ENCODE measurements at places on chromosomes 3 and 15. TPM values are rescaled to one million over a fixed set of nuclear protein-coding genes. Genes with fewer than 3 reads are reported as not detected.
A peak's percentile ranks its signal among the peaks of the same experiment; 100 is the strongest.

- DNase-seq = peak; percentile 88
Observed at GRCh38 chr15:63093486-63094205, 28.0 kb upstream of the LACTB start.

DNA sequence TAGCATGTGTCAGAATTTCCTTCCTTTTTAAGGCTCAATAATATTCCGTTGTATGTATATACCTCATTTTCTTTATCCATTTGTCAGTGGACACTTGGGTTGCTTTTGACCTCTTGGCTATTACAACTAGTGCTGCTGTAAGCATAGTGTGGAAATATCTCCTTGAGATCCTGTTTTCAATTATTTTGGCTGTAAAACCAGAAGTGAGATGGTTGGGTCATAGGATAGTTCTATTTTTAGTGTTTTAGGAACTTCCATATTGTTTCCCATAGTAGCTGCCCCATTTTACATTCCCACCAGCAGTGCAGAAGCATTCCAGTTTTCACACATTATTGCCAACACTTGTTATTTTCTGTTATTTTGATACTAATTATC lies 70.4 kb upstream of the C15orf39 start:
- no peak for DNase-seq

DNA sequence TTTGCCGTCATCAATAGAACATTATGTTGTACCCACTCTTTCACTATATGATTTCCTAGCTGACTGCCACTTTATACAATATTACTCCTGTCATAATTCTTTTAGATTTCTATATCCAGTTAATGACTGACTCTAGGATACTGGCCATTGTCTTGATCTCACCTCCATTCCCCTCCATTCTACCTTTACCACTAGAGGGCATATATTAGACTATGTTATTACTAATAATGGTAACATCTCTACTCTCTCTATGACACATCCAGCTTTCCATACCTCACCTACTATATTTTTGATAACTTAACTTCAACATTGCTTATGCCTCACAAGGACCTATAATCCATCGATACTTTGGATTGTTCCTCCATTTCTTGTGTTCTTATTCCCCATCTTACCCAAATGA lies 31.4 kb upstream of the POU1F1 start:
- no peak for DNase-seq

DNA sequence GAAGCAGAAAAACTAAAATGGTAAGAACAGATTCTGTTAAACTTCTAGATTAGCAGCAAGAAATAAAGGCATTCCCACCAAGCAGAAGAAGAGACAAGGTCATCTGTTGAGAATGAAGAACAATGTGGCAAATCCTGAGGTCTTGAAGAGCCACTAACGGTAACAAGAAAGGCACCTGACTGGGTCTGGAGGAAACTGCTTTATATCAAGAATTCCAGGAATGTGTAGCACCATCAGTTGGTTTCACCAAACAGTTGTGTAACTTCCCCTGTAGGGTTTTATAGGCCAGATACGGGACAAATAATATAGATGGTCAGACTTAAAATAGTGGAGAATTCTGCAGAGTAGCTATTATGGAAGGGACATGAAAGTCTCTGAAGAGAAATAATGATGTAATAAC lies 57.3 kb downstream of the ACAP2 start:
- no peak for DNase-seq

GRCh38 chr15:67755264-67755663 lies 70.0 kb upstream of the SKOR1 start:
- no peak for DNase-seq

DNA sequence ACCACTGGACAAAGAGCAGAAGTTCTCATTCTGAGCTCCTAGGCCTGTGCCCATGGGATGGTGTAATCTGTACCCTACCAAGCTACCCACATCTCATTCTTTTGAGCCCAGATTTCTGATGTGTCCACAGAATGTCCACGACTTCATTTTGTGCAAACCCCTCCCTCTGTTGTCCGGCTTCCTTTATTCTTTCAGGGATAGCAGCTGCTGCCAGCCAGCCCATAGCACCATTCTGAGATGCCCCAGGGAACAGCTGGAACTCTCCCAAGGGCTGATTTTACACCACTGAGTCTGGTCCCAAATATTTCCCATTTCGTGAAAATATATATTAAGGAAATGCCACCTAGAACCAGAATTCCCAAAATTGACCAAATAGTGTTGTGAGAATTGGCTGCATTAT lies 236.6 kb downstream of the SATB1 start:
- DNase-seq = no peak

- DNase-seq = no peak
Observed at GRCh38 chr15:71627188-71627587, 183.2 kb upstream of the NR2E3 start.

DNA sequence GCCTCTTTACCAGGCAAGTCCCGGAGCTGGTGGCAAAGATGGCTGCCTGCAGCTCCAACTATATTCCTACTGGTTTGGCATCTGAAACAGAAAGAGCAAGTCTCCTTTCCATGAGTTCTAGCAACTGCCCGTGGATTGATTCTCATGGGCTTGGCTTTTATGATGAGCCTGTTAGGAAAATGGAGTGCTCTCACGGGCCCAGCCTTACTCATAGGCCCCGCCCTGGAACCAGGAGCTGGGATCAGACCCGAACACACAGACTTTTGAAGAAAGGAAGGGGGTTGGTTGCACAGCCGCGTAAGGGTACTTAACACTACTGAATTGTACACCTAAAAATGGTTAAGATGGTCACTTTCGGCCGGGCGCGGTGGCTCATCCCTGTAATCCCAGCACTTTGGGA lies 2.9 kb downstream of the NRROS start:
- DNase-seq = no peak

DNA sequence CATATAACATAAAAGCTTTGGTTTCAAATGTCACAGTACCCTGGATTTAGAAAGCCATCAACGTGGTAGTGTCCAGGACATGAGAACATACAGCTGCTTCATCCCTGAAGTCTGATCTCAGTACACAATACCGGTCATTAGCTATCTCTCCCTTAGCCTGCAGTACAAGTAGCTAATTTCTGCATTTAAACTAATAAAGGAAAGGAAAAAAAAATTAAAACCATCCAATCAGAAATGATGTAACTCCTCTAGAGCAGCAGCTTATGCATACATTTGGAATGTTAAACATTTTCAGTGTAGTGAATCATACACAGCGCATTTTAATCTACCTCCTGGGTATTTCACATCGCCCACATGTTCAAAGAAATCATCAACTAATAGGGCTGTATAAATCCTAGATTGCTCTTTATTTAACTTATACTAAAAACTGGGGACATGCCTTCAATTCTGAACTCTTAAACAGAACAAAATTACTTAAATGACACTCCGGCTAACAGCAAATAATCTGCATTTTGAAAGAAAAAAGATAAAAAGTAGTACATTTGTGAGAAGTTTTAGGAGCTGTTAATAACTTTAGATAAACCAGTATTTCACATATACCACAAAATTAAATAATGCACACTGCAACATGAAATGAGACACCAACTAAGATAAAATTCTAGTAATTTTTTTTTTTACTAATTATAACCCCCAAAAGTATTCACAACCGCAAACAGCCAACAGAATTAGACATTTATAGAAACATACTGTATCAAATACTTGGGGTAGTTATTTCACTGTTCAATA lies 3.7 kb downstream of the IGF2BP2 start:
- no peak for DNase-seq

GRCh38 chr15:77107068-77107467 lies 36.2 kb upstream of the TSPAN3 start:
- no peak for DNase-seq

DNA sequence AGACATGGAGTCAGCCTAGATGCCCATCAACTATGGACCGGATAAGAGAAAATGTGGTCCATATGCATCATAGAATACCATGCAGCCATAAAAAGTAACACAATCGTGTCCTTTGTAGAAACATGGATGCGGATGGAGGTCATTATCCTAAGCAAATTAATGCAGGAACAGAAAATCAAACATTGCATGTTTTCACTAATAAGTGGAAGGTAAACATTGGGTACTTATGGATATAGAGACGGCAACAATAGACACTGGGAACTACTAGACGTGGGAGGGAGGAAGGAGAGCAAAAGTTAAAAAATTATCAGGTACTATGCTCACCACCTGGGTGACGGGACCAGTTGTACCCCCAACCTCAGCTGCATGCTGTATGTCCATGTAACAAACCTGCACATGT lies 2.5 kb downstream of the PLD1 start:
- no peak for DNase-seq

DNA sequence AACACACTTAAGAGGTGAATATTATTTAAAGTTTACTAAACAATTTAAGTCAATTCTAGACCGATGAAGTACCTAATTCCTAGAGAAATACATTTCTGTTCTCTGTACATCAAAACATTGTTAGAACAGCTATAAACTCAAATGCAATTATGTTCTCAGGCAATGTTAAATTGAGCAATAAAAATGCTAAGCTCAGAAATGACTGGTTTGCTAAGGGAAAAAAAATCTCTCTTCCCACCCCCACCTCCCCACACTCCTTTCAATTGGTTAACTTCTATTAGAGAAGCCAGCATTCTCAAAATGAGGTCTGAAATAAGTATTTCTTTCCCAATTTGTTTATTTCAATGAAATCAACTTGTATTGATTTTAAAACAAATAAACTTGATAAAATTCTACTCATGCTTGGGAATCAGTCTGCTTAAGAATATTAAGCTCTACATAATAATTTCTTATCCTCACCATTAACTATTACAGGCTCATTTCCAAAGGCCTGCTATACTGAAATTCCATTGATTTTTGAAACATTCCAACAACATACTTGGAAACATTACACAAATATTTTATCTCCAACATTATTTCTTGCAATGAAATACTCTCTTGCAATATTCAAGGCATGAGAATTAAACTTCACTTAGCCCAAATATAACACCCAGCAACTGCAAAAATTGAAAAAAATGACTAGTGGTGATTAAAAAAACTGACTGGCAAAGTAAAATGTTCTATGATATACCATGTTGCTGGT lies 22.6 kb downstream of the TSPAN3 start:
- DNase-seq = no peak

GRCh38 chr15:51160484-51160883 lies 65.8 kb upstream of the TNFAIP8L3 start:
- DNase-seq = peak; percentile 24

DNA sequence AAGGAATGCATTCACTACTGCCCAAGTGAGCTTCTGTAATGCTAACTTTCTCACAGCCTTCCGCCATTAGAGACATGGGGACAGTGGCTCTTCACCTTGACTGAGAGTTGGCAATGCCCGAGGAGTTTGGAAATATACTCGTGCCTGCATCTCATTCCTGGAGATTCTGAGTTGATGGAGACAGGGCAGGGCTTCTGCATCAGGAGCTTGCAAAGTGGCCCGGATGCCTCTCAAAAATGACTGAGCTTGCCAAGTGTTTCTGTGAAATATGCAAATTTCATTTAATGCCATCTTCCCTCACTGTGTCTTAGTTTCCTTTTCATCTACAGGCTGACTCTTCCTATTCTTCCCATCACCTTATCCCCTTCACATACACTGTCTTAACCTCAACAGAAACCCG lies 346.2 kb downstream of the GRM7 start:
- DNase-seq = no peak

DNA sequence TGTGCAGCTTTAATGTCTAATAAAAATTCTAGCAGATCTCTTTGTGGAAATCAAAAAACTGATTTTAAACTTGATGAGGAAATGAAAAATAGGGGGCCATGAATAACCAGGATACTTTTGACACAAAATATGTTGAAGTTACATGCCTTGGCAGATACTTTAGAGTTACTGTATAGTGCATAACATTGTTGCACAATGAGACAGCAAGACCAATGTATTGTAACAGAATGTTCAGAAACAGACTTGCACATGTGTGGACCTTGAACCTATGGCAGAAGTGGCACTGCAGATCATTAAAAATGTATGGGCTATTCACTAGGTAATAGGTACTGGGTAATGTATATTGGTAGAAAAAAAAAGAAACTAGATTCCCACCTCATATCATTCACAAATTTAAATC lies 343.0 kb upstream of the ARL6 start:
- DNase-seq = no peak

The ARNT2 gene
- total RNA-seq = 26.9 TPM

The IL20RB gene
- 0.98 TPM for total RNA-seq

The SAXO2 gene
- 8.6 TPM for total RNA-seq

The FANCD2OS gene
- total RNA-seq = not detected

The NTRK3 gene
- 2.3 TPM for total RNA-seq

All from upper lobe of left lung (tissue), 6 donors.